ENCODE measurements at places on chromosomes 2 and 18. TPM values are rescaled to one million over a fixed set of nuclear protein-coding genes. Genes with fewer than 3 reads are reported as not detected.

- no peaks in the 10 kb centered on the region for H3K36me3 ChIP-seq
- peaks cover 60% of the 10 kb centered on the region for H3K27me3 ChIP-seq
- no peak overlapping the region for H3K27ac ChIP-seq
- no peak overlapping the region for H3K4me3 ChIP-seq
- peaks cover 17% of the 10 kb centered on the region for H3K4me1 ChIP-seq
Observed at GRCh38 chr18:37570336-37570930, 4.8 kb upstream of the CELF4 start.

DNA sequence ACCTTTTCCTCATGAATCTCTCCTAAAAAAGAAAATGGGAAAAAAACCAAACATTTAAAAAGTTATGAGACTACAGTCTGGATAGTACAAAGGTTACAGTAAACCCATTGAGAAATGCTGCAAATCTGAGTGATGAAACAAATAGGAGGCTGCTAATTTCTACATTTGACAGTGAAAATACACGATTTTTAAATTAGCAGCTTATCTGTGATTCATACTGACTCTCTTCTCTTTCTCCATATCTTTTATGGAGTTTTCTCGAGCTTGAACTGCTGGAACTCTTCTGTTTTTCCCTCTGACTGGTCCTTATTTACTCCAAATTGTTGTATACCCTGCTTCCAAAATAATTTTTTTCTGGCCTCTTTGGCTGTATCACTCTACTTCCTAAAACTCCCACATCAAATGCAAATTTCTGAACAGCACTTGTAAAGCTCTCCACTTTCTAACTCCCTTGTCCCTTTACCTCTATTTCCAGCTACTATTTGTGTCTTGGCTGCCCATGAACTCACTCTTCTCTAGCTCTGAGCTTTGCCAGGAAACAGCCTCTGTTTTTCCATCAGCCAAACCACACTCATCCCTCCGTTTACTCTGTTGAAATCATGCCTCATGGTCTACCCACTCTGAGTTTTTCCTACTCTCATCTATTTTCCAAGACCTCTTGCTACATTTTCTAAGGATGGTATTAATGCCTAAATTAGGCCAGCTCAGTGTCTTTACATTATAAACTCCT is 73.7 kb downstream of the RBMS1 start:
- no peak overlapping the region for H3K4me3 ChIP-seq
- peaks cover 13% of the 10 kb centered on the region for H3K4me1 ChIP-seq
- no peaks in the 10 kb centered on the region for H3K27me3 ChIP-seq
- no peaks in the 10 kb centered on the region for H3K36me3 ChIP-seq

- peak overlapping the region; percentile 47 for H3K4me3 ChIP-seq
- peak; percentile 73 for DNase-seq
- H3K27me3 ChIP-seq, result peaks cover 53% of the 10 kb centered on the region
- no peaks in the 10 kb centered on the region for H3K4me1 ChIP-seq
- no peak overlapping the region for H3K27ac ChIP-seq
- H3K36me3 ChIP-seq, result no peaks in the 10 kb centered on the region
Observed at GRCh38 chr18:28177828-28178635, 1.1 kb upstream of the CDH2 start.

Gene INHBB
- 12.3 TPM for total RNA-seq

DNA sequence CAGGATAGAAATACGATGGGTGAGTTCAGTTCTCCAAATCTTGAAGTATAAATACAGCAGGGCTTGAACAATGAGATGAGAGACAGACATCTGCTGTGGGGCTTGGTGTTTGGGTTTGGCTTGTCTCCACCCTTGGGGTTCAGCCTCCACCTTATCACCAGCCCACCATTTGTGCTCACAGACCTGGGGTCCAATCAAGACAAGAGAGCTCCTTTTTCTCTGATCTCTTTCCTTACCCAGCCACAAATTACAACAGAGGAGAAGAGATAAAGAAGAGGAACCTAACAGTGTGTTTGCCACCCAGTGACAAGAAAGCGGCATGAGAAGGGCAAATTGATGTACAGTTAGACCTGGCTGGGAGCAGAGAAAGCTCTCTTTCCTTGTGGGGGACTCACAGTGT is 204.5 kb upstream of the CXCR4 start:
- no peaks in the 10 kb centered on the region for H3K36me3 ChIP-seq
- H3K27ac ChIP-seq, result no peak overlapping the region
- H3K27me3 ChIP-seq, result no peaks in the 10 kb centered on the region
- DNase-seq, result no peak
- no peaks in the 10 kb centered on the region for H3K4me1 ChIP-seq

Gene PAPOLG
- 13.3 TPM for total RNA-seq

- DNase-seq, result no peak
- H3K27me3 ChIP-seq, result no peaks in the 10 kb centered on the region
- H3K4me1 ChIP-seq, result no peaks in the 10 kb centered on the region
- no peak overlapping the region for H3K27ac ChIP-seq
- no peaks in the 10 kb centered on the region for H3K36me3 ChIP-seq
- no peak overlapping the region for H3K4me3 ChIP-seq
Observed at GRCh38 chr2:12412898-12413305, 303.8 kb upstream of the TRIB2 start.

GRCh38 chr2:203018181-203018580 is 3.5 kb downstream of the NBEAL1 start:
- H3K4me1 ChIP-seq, result peaks cover 32% of the 10 kb centered on the region
- H3K27ac ChIP-seq, result no peak overlapping the region

Gene RFTN2
- 12.3 TPM for total RNA-seq

Gene LYG1
- total RNA-seq, result 1.4 TPM

DNA sequence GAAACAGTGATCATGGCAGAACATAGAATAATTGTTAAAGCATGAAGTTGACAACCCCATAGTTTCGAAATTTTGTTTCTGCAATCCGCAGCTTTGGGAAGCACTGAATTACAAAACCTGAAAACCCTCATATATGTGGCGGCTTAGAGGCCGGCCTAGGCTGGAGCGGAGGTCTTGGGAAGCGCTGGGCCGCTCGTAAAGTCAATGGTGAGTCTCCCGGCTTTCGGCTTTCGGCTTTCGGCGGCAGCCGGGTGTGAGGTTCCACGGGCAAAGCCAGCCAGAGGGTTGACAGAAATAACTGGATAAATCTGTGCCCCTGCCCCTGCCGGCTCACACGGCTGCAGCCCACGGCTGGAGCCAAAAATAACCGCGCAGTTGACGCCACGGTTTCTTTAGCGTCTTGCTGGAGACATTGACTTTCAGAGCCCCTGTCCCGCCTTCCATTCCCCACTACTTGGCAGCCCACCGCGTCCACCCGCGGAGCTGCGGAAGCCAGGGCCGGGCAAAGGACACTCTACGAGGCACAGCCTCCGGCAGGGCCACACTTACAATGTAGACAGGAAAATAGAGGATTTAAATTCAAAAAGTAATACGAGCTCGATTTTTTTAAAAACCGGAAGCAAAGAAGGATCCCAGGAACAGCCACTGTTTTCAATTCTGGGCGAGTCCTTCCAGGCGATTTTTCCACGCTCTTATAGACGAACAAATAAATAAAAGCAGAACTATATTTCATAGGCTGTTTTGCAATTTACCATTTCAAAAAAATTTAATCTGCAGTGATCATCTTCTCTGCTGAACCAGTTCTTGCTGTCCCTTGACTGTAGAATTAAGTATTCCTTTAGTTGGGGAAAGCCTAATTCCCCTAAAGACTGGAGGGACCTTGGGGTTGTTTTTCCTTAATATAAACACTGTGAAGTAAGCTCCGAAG is 28.3 kb upstream of the ATP6V1B1 start:
- no peak overlapping the region for H3K27ac ChIP-seq
- H3K36me3 ChIP-seq, result no peaks in the 10 kb centered on the region
- no peak for DNase-seq
- H3K27me3 ChIP-seq, result peaks cover 87% of the 10 kb centered on the region

GRCh38 chr2:140359056-140359771 is 1579.0 kb upstream of the NXPH2 start:
- H3K4me3 ChIP-seq, result no peak overlapping the region
- H3K36me3 ChIP-seq, result no peaks in the 10 kb centered on the region
- no peak for DNase-seq
- H3K27me3 ChIP-seq, result no peaks in the 10 kb centered on the region
- no peak overlapping the region for H3K27ac ChIP-seq
- no peaks in the 10 kb centered on the region for H3K4me1 ChIP-seq

GRCh38 chr2:158505448-158505934 is 48.7 kb downstream of the PKP4 start:
- H3K4me3 ChIP-seq, result no peak overlapping the region
- H3K36me3 ChIP-seq, result no peaks in the 10 kb centered on the region
- no peak overlapping the region for H3K27ac ChIP-seq

GRCh38 chr2:182826496-182826895 is 39.9 kb downstream of the FRZB start:
- H3K4me1 ChIP-seq, result no peaks in the 10 kb centered on the region
- no peak for DNase-seq
- H3K27me3 ChIP-seq, result no peaks in the 10 kb centered on the region
- no peak overlapping the region for H3K27ac ChIP-seq
- no peaks in the 10 kb centered on the region for H3K36me3 ChIP-seq
- H3K4me3 ChIP-seq, result no peak overlapping the region

Gene PFN4
- total RNA-seq, result 1.5 TPM

Gene DCDC2C
- not detected for total RNA-seq

- DNase-seq, result no peak
- no peaks in the 10 kb centered on the region for H3K36me3 ChIP-seq
- H3K27ac ChIP-seq, result no peak overlapping the region
- H3K4me3 ChIP-seq, result no peak overlapping the region
Observed at GRCh38 chr2:9274701-9275343, 68.2 kb downstream of the ASAP2 start.

Gene FRZB
- 14.0 TPM for total RNA-seq

All from upper lobe of right lung (tissue), 1 donor.